Activated CD8-positive, alpha-beta memory T cell treated with anti-CD3 and anti-CD28 coated beads for 24 hours (primary cell): ENCODE measurements at places on chromosomes 2 and 18.

DNA sequence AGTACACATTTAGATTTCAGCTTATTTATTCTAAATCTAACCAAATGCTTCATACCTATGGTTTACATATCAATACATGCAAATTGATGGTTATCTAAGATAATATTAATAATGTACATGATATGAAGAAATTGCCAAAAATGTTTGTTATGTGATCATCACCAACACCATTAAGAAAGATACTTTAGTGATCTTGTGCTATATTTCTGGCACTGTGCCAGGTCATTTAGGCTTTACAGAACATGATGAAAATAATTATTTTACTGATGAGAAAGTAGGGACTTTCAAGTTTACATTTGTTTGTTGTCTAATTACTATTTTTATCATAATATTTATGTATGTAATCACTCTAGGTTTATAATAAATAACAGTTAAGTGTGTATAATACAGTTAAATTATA lies 158.3 kb downstream of the GULP1 start:
- no peak for DNase-seq

- no peak for DNase-seq
Observed at GRCh38 chr2:134582547-134582899, 136.3 kb downstream of the TMEM163 start.

DNA sequence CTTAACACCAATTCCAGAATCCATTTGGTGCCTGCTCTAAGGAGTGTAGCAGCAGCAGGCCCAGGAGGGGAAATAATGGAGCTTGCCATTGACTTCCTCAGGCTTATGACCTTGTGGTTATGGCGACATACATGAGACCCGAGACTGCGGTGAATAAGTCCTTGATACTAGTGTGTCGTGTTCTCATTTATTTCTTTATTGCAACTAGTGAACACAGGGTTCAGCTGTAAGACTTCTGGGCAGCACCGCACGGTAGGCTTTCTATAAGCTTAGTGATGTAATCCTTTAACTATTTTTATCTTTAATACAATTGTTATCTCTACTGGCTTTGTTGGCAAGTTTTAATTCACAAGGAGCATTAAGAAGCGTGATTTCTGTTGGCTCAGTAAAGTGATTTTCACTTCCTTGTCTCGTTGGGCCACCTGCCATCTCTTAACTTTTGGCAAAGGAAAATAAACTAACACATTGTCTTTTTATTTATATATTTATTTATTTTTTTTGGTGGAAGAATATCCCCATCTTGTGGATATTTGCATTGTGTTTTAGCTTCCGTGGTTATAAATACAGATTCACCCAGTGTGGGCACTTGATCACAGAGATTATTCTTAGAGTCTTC lies 139.8 kb downstream of the LTBP1 start:
- no peak for DNase-seq

DNA sequence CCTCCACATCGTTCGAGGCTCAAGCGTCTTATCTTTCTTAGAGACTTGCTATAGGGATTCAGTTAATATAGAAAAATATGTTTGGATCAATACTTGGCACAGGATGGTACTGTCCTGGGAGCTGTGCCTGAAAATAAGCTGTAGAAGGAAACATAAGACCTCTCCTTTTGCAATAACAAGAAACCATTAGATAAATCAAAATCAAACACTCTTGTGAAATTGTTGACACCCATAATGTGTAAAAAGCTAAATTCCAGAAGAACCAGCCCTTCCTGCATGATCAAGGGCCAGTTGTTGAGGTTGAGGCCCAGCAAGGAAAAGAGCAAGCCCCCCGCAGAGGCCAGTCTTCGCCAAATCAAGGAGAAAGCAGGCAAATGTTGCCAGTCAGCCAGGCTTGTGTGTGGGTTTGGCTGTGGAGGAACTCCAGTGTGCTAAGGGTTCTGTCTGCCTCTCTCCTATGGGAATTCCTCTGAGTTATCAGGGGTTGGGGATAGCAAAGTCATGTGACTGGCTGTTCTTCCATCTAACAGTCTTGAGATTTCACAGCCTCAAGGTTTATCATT lies 185.7 kb downstream of the ACKR3 start:
- no peak for DNase-seq

DNA sequence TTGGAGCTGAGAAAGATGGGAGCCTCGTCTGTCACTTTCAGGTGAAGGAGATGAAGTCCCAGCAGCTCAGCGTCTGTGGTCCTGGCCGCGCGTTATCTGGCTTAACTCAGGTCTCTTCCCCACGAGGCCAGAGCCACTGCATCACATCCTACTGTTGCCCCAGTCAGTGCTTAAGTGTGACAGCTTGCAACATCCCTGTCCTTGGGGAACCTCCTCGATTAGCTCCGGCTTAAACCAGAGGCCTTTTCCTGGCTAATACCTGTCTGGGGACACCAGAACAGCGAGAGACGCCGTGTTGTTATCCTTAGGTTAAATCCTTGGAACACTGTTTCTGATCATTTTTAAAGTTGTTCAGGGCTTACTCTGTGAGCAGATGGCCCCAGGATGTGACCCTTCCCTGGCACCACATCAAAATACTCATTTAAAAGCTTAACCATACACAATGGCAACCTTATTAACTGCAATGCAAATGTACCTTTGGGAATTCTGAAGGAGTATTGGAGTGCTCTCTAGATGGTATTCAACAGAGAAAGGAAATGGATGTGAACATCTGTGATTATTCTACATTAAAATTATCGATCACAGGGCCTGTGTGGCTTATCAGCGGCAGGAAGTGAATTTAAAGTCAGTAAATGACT lies 61.2 kb upstream of the SPP2 start:
- DNase-seq: no peak

DNA sequence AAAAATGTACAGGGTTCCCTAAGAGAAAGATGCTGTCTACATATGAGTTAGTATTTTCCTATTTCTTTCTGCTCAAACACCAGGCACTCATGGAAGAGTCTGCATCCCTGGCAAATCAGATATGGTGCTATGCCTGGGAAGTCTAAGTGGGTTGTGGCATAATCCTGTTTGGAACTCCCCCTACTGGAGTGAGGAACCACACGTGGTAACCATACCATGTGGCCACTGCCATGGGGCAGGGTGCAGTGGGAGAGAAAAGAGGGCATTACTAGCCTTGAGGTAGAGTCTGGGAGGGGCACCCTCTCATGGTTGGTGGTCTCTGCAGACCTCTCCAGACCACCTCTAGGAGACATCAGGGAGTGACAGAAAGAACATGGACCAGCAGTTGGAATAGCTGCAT lies 257.9 kb upstream of the ATP5MC3 start:
- DNase-seq: no peak
